BJ (cell line): ENCODE measurements at places on chromosomes 7 and 10.

DNA sequence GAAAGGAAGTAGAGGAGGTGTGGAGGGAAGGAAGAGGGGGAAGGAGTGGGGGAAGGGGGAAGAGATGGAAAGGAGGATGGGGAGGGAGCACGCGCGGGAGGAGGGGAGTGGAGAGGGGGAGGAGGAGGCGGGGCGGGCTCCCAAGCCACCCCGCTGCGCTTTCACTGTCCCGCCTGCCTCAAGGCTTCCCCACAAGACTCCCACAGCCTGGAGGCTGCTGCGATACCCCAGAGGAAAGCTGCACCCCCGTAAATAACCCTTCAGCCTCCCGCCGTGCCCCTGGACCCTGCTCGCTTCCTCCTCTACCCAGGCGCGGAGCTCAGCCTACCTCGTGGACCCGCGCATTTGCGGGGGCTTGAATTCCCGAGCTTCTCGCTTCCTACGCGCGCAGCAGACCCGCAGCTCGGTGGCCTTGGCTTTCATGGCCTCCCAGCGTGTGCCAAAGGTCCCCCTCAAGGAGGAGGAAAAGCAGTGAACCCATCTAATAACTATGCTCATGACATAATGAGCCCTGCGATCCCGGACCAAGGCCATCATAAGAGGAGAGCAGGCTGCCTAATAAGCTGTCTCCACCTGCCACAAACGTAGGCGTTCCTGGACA is at the start of gene C10orf67:
TSS of gene C10orf67 (minus strand) at position 557 of the 601 bp plus-strand sequence. CDS start at position 534, 23 bp downstream.
- DNase-seq = no peak

DNA sequence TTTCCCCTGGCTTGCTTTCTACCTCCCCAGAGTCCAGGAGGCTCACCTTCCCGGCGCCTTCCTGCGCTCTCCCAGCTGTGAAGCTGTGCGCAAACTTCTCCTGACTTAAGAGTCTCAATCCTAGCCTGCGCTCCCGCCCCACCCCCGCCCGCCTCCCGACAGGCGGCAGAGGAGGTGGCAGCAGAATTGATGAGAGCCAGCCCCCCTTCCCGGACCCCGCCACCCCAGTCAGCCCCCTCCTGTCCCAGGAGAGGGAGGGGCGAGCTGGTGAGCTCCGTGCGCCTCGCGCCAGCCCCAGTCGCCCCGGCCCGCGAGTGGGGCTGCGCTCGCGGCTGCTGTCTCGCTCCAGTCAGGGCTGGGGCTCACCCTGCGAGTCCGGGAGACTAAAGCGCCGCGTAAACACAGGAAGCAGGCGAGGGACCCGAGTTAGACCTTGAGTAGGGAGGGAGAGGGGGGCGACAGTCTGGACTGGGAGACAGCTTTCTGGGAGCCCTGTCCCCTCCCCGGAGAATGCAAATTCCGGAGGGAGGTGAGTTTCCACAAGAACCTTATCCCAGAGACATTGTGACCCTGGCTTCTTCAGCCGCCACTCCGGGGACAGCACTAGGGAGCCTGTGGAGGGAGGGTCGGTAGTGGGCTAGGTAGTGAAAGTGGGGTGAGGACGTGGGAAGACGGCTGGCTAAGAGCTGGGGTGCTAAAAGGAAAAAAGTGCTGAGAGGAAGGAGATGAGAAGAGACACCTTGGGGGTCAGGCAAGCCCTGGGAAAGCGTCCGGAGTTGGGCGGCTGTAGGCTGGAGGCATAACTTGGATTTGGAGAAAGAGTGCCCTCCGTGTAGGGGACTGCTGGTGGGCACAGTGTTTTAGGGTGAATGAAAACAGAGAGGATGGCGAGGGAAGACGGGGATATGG is at the start of gene CALCR:
TSS of gene CALCR (minus strand) at position 79 of the 909 bp plus-strand sequence. CDS start 87,743 bp downstream, outside the sequence.
- DNase-seq = no peak

GRCh38 chr10:76115471-76116155 is 684.2 kb downstream of the LRMDA start:
- DNase-seq = no peak

GRCh38 chr7:125154930-125155329 is 225.3 kb upstream of the POT1 start:
- DNase-seq = no peak

DNA sequence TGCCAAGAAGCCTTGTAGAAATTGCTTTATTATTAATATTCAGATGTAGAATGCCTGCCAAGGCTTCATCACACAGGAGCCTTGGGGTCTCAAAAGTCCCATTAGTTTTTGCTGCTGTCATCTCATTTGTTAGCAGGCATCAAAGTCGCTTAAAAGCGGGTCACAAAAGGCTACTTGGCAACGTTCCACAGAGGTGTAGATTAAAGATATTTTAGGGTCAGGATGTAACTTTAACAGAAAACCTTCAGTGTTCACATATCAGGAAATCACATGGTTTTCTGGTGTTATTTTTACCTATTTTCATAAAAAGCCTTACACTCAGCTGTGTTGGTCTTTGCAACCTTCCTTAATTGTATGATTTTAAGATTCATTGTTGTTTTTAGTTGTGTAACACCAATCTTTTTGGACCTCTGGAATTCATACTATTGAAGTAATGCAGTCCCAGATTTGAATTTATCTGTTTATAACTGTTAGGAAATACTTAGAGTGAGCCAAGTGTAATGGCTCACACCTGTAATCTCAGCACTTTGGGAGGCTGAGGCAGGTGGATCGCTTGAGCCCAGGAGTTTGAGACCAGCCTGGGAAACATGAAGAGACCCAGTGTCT is 65.3 kb downstream of the TET1 start:
- no peak for DNase-seq

DNA sequence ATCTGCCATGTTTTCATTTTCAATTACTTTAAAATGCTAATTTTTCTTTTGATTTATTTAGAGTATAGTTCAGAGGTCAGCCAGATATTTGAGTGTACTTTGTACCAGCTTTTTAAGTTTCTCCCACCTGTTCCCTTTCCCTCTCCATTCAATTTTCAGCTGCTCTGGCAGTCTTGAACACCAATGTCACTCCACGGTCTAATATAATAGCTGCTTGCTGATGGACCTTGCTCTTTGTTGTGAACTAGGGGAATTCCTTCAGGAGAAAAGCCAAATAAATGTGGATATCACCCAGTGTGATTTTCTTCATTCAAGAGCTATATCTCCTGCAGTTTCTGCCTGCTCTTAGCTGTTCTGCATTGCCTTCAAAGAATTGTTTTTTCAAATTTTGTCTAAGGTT is 3.9 kb upstream of the HPS1 start:
- no peak for DNase-seq

DNA sequence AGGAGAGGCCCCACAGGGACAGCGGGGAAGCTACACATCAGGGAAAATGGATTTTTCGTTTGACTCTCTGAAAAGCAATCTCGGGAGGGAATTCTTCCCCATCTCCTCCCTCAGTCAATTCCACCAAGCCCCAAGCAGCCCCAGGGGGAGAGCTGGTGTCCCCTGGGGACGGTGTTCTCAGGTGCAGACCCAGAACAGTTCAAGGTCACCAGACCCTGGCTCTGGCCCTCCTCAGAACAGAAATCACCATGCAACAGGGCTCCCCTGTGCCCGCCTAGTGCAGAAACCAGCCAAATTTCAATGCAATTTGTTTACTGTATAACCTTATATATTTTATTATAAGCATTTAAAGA is 34.1 kb downstream of the GSDME start:
- DNase-seq = no peak

DNA sequence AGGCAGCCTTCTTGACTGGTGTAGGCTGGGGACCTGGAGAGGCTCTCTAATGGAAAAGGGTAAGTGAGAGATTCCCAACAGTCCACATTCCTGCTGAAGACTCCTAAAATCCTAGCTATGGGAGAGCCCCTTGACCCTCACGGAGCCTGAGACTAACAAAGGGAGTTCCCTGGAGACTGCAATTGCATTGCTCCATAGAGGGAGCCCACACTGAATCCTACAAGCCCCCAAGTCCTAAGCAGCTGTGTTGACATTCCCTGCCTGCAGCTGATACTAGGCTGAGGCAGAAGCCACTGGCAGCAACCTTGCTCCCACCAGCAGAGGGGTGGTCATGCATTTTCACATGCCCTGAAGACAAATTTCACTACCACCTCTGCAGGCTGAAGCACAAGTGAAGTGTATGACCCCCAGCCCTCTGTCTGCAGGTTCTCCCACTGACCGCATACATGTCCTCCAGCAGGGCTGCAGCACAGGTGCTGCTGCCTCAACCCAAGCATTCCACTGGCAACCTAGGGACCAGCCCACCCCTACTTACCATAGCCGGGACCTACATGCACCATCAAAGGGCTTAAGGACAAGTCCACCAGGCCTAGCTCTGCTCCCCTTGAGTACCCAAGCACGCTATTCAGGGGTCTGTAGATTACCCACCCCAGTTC is 130.3 kb upstream of the SLC13A1 start:
- DNase-seq = no peak

GRCh38 chr10:106775127-106775526 is 389.4 kb downstream of the SORCS1 start:
- no peak for DNase-seq

- DNase-seq = no peak
Measured at GRCh38 chr7:27553273-27553672, 109.4 kb downstream of the HIBADH start.

GRCh38 chr10:125133696-125134482 is 26.5 kb downstream of the CTBP2 start:
- DNase-seq = no peak

- no peak for DNase-seq
Measured at GRCh38 chr10:871951-872403, 59.5 kb downstream of the LARP4B start.
